NCI-H1092 treated with DMSO at 0.1 percent for 48 hours (cell line): ENCODE measurements at places on chromosomes 1 and 21.

- no peak for DNase-seq
These were observed 464.8 kb downstream of the PTBP2 start for GRCh38 chr1:97186381-97186780.

DNA sequence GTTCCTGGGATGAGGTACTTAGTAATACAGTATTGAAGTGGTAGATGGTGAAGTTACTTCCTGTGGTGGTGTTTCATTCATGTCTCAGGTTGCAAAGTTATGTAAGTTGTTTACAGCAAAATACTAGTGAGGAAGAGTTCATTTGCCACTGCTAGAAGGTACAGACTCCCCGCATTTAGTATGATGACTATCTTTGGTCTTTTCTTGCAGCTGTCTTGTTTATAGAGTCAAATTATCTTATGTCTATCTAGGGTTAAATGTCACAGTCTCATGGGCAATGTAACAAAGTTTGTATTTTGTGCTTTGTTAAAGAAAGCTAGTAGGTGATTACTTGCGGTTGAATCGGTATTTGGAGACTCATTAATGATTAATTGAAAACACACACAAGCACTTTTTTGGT is 50.2 kb downstream of the LRRC8D start:
- DNase-seq, result no peak

GRCh38 chr1:115661157-115661556 is 19.4 kb downstream of the VANGL1 start:
- no peak for DNase-seq

- DNase-seq, result no peak
These were observed 4.1 kb downstream of the ORC1 start for GRCh38 chr1:52400131-52400530.

DNA sequence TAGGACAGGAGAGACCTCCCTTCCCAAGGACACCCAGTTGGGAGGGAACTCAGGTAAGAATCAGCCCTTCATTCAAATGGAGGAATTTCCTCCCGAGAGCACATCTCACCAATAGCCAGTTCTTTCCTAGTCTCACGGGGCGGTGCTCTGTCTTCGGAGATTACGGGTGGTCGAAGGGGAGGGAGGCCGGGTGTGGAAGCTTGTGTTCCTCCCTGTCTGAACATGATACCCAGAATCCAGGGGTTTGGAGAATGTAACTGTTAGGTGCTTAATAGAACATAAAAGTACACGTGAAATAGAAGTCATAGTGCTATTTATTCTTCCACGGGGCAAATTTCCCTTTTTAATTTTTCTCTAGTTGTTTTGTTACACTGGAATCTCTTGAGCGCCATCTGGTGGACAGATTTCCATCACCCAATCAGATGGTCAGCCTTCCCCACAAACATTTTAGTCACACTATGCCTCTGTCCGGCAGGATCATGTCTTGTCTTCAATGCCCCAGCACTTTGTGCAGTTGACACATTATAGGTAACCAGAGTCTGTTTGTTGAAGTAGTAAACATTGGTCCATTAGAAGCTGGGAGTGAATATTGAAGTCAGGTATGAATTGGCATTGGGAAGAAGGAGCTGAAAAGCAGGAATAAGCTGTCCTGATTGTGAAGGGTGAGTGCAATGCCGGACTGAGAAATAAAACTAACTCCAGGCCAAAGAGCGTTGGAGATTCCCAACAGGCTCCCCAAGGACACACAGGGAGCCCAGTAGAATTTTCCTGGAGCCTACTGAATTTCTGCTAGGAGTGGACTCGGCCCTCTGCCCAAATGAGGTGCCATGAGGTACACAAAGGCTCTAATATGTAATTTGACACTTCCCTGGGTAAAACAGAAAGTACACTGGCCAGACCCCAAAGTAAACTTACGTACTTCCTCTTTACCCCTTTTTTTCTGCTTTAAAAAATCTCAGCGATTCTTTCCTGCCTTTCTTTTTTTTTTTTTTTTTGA is 27.6 kb upstream of the ZNF697 start:
- peak; percentile 74 for DNase-seq

GRCh38 chr21:43907751-43908150 is 42.7 kb downstream of the AGPAT3 start:
- DNase-seq, result no peak

- DNase-seq, result no peak
These were observed 185.6 kb downstream of the DAB1 start for GRCh38 chr1:57238233-57238781.

DNA sequence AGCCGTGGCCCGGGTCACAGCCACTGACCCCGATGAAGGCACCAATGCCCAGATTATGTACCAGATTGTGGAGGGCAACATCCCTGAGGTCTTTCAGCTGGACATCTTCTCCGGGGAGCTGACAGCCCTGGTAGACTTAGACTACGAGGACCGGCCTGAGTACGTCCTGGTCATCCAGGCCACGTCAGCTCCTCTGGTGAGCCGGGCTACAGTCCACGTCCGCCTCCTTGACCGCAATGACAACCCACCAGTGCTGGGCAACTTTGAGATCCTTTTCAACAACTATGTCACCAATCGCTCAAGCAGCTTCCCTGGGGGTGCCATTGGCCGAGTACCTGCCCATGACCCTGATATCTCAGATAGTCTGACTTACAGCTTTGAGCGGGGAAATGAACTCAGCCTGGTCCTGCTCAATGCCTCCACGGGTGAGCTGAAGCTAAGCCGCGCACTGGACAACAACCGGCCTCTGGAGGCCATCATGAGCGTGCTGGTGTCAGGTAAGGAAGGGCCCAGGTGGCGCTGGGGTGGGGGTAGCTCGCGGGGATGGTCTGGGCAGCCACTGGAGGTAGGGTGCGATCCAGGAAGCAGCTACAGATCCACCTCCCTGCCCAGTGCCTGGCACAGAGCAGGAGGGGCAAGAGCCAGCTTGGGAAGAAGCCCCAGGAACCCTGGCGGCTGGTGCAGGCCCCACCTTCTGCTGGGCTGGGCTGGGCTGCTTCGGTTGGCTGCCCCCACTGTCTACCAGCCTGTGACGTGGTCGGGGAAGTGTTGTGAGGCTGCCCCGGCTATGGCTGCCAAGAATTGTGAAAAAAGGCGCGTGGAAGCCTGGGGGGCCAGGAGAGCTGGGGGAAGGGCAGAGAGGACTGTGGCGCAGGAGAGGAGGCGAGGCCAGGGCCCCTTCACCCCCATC is 3.8 kb downstream of the CELSR2 start:
- DNase-seq, result peak; percentile 35

DNA sequence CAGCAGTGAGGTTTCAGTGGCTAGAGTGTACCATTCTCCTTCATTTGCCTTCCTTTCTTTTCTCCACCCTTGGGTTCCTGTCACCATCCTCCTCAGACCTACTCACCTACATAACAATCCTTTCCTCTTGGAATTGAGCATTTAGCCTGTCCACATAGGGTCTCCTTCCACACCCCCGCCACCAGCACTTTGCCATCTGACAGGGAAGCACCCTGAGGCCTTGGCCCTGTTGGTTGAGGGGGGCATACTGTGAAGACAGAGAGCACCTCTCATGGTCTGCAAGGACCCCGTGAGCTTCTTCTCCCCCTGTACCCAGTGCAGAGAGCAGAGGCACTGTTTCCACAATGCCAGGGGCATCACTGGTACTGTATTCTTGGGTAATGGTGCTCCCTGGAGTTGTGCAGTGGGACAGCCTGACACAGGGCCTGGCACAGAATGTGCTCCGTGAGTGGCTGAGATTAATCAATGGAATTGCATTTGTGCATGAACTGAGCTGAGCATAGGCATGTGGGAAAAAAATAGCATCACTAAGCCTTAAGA is 14.9 kb upstream of the SLC5A9 start:
- no peak for DNase-seq

GRCh38 chr1:33299461-33300155 is 21.3 kb downstream of the A3GALT2 start:
- no peak for DNase-seq

- peak; percentile 59 for DNase-seq
These were observed 17.7 kb upstream of the KLHDC8A start for GRCh38 chr1:205374210-205375078.

DNA sequence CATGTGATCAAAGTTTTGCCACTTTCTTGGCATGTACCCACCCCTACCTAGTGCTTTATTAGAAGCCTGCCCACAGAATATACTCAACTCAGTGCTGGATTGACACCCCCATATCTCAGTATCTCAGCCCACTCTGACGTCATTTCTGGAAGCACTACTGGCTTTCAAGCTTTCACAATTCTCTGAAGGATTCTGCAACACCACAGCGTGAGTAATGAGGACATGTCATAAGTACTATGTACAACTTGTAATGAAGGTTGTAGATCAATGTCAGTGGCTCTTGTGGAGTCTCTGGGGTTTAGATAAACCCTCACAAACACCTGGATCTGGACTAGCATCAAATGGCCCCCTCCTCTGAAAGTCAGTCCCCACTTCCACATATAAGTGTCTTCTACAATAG is 57.2 kb downstream of the TNFSF4 start:
- no peak for DNase-seq

GRCh38 chr1:10945991-10946509 is 66.4 kb upstream of the TARDBP start:
- no peak for DNase-seq

- DNase-seq, result no peak
These were observed 9.0 kb downstream of the TSACC start for GRCh38 chr1:156347331-156347730.

- no peak for DNase-seq
These were observed 133.2 kb downstream of the TGFB2 start for GRCh38 chr1:218478336-218478735.

GRCh38 chr1:67052741-67053534 is 1.0 kb downstream of the SLC35D1 start:
- DNase-seq, result peak; percentile 5

- no peak for DNase-seq
These were observed 4.0 kb downstream of the HYI start for GRCh38 chr1:43449708-43450069.

GRCh38 chr1:158149577-158150269 is 31.0 kb upstream of the CD1D start:
- DNase-seq, result peak; percentile 5

DNA sequence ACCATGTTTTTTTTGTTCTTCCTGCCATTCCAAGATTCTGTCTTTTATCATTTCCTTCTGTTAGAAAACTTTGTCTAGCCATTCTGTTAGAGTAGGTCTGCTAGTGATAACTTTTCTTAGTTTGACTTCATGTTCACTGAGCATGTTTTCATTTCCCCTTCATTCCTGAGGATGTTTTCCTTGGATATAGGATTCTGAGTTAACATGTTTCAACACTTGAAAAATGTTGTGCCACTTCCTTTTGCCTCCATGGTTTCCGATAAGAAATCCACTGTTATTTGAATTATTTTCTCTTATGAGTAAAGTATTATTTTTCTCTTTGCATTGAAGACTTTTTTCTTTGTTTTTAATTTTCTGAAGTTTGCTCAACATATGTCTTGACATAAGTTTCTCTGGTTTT is 66.7 kb downstream of the ATP1A1 start:
- no peak for DNase-seq

GRCh38 chr1:31517301-31517700 is 59.0 kb upstream of the TINAGL1 start:
- no peak for DNase-seq

DNA sequence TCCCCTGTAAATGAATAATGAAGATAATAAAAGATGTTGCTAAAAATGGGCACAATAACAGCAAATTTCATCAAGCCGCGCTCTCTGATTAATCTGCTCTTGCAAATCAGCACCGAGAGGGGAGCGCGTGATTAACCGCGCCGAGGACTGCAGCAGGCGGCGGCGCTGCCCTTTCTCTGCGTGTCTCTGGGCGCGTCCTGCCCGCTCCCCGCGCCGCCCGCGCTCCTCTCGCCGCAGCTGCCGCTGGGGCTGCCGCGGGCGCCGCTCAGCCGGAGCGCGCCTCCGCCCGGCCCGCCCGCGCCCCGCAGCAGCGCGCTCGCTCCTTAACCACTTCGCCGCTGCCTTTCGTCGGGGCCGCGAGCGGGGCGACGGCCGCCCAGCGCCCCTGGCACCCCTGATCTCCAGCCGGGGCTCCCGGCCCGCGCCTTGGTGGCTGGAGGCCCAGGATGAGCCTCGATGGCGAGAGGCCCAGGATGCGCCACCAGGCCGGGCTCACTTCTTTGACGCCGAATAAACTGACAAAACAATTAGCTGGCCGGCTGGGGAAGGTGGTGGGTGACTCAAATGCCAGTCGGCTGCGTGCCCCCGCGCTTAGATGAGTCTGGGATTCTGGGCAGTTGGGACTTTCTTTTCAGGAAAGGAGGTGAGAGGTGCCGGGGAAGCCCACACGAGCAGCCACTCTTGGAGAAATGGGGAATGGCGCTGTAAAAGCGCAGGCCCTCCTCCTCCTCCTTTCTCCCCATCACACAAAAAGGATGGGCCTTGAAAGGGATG is 221.4 kb upstream of the PKN2 start:
- peak; percentile 0 for DNase-seq

GRCh38 chr1:116808848-116809508 is 54.7 kb downstream of the CD2 start:
- DNase-seq, result no peak

- no peak for DNase-seq
These were observed 86.8 kb downstream of the TEX35 start for GRCh38 chr1:178599745-178600144.

- peak; percentile 77 for DNase-seq
These were observed 1.0 kb downstream of the TP53BP2 start for GRCh38 chr1:223844787-223845036.

DNA sequence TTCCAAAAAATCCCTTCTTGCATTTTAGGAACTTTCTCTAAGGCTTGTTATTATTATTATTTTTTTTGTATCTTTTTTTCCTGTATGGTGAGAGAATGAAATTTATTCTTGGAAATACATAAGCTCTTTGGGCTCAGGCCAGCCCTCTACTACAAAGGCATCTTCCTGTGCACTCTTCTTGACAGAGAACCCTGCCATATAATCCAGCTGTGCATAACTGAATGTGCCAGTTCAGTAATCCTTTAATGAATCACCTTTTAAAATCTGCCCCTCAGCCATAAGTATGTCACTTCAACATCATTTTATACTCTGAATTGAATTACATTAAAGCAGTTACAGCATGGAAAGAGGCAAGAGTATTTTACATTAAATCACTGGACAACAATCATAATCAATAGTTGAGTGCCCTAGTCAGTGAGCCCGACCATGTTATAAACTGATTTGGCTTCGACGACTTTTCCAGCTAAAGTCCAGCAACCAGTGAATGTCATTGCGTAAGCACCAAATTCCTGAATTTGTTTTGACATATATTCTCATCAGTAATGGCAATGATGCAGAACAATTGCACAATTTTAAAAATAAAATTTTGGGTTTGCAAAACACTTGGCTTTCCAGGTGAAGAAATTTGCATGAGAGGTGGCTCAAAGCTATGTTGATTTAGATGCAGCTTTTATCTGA is 59.2 kb upstream of the KCNK2 start:
- no peak for DNase-seq

GRCh38 chr1:156389311-156389710 is 20.3 kb downstream of the RHBG start:
- no peak for DNase-seq
